ENCODE measurements at places on chromosomes 16 and 17. TPM values are rescaled to one million over a fixed set of nuclear protein-coding genes. Genes with fewer than 3 reads are reported as not detected.

AANAT gene
- not detected for total RNA-seq

GRCh38 chr16:15616475-15617165 is 26.3 kb downstream of the MARF1 start:
- DNase-seq = no peak

CD79B gene
- total RNA-seq = 20.0 TPM

DNA sequence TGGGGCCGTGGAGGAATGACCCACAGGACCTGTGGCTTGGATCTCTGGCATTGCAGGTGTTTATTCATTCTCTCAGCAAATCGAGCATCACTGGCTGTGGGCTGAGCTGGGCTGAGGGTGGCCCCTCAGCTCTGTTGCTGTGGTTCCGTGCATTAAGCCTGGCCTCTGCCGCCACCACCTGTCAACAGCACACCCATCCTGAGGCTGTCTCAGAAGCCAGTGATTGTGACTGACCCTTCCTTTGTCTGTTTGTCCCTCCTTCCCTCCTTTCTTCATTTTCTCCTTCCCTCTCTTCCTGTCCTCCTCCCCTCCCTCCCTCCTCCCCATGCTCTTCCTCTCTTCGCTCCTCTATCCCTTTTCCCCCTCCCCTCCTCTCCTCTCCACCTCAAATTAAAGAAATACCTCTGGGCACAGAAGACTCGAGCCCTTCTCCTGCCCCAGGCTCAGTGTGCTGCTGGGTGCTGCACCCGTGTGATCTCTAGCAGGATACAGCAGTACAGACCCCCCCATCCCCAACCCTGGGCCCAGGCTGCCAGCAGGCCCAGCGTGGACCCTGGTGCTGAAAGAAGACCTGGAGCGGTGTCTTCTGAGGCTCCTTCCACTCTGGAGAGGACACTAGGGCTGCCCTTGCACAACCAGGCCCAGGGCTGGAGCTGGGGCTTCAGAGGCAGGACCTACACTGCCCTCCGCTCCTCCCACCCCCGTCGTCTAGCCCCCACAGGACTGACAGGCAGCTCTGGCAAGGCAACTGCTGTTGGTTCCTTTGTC is 75.9 kb downstream of the PLD6 start:
- DNase-seq = no peak

- DNase-seq = no peak
Measured at GRCh38 chr17:77636835-77637817, 321.4 kb upstream of the TNRC6C start.

ZNF785 gene
- 22.2 TPM for total RNA-seq

GRCh38 chr17:29757788-29758187 is 135.1 kb upstream of the CORO6 start:
- DNase-seq = no peak

DNA sequence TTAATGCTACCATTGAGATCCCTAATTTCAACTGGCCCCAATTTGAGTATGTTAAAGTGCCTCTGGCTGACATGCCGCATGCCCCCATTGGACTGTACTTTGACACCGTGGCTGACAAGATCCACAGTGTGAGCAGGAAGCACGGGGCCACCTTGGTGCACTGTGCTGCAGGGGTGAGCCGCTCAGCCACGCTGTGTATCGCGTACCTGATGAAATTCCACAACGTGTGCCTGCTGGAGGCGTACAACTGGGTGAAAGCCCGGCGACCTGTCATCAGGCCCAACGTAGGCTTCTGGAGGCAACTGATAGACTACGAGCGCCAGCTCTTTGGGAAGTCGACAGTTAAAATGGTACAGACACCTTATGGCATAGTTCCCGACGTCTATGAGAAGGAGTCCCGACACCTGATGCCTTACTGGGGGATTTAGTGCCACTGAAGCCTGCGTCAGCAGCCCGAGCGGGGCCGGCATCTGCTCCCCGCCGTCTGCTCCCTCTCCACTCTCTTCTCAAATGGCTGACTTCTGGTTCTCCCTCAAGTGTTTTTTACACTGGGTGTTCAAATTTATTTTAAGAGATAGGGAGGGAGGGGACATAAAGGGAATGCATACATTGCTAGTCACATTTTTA is 22.9 kb downstream of the DUSP14 start:
- DNase-seq = no peak
